Stimulated activated CD4-positive, alpha-beta T cell treated with anti-CD3 and anti-CD28 coated beads, TNF-alpha, amount 100 ng/mL, for 48 hours (primary cell): ENCODE measurements at places on chromosomes 5 and 9.

- no peak for DNase-seq
These were observed 97.5 kb upstream of the FCN2 start for GRCh38 chr9:134782921-134783698.

- DNase-seq = no peak
These were observed 215.6 kb downstream of the PIK3R1 start for GRCh38 chr5:68431186-68431585.

DNA sequence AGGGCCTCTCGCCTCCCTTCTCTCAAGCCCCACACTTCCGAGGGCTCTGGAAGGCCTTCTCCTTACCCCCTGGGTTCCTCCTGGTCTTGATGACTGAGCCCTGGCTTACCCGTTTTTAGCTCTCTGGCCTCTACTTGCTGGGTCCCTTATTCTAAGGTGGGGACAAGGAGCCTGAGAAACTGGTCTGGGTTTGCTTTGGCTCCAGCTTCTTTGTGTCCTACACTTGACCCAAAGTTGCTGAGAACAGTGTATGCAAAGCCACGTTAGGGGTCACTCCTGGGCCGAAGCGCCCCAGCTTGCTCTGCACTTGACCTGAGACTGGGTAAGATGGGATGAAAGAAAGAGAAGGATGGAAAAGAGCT lies 788 bp downstream of the ZNF346 start:
- peak; percentile 6 for DNase-seq

GRCh38 chr9:8349376-8349775 lies 549.8 kb upstream of the DMAC1 start:
- no peak for DNase-seq

DNA sequence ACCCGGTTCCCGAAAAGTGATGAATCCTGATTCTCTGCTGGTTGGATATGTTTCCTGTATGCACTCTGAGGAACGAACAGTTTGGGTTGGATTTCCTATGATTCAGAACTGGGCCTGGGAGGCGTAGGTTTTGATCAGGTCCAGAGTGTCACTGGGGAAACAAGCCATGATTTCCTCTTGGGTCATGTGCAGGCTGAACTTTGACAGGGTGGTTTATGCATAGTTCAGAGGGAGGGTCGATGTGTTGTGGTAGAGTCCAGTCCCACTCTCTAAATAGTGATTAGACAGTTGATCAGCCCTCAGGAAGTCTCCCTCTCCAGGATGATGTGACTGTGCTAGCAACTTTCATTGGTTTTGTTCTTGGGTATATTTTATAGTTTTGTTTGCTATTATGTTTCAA lies 17.4 kb downstream of the ATG10 start:
- no peak for DNase-seq

- DNase-seq = no peak
These were observed 125.4 kb upstream of the SLC30A5 start for GRCh38 chr5:68968429-68968828.

DNA sequence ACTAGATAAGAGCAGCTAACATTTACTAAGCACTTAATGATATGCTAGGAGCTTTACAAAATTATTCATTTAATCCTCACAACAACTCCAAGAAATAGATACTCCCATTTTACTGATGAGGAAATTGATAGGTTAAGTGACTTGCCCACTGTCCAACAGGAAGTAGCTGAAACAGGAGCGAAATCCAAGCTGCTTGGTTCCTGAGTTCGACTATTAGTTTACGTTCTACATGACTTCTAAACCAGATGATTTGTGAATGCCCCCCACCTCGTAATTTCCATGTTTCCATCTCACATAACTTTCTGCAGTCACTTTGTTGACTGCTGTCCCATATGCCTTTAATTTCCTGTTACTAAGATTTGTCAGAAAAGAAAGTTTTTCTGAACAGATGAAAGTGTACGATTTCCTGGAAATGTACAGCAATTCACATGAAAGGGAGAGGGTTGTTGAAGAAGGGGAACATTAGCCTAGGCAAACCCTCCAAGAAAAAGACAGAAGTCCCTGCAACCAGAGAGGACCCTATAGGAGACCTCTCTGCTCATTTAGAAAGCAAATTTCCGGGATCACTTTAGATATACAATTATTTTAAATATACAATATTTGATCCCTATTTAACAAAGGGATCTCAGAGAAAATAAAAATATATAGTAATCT lies 279.1 kb upstream of the EFNA5 start:
- no peak for DNase-seq

DNA sequence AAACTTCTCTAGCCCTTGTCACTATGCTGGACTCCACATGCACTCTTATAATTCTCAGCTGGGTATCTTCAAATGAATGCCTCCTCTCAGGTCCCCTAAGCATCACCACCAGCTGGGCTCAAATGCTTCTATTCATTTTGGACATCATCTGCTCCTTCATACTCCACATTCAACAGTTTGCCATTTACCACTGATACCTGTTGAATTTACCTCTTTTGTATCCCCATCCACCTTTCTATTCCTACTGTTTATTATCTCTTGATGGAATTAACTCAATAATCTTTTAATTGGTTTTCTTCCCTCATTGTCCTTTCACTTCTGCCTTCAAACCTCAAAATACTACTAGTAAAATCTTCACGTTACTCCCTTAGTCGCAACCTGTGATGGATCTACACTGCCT lies 14.5 kb downstream of the RANBP6 start:
- no peak for DNase-seq

DNA sequence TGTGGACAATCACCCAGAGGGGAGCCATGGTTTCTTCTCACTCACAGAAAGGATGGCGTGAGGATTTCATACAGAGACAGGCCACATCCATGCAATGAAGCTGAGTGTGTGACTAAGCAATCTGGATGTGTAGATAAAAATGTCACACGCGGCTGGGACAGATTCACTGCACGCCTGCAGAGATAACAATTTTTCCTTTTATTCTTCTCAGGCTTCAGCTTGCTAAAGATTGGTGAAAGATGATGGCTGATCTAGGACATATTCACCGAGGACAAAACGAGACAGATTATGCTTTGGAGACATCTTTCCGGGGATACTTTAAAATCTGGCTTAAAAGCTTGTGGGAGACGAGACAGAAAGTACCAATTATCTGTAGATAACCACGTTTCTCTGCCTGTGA lies 313.9 kb upstream of the TRPC7 start:
- no peak for DNase-seq

DNA sequence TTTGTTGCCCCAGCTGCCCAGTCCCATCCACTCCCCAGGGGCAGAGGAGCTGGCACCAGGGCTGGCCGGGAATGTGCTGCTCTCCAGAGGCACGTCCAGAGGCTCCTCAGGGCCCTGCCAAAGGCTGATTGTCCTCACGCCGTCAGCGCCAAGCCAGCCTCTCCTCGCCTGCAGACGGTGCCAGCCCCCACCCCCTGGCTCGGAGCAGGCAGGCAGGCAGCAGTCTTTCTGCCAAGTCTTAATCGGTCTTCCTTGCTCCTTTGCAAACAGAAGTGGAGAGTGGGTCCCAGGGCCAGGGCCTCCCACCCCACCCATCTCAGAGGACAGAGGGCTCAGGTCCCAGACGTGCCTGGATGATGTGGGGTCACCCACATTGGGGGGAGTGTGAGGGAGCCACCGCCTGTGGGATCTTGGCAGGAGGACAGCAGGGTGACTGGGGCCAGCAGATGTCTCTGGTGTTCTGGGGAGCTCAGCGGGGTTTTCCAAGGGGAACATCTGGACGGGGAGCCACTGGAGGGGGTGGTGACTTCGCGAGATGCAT lies 36.3 kb downstream of the FAM163B start:
- DNase-seq = no peak

- no peak for DNase-seq
These were observed 134.1 kb downstream of the ROR2 start for GRCh38 chr9:91815896-91816295.

DNA sequence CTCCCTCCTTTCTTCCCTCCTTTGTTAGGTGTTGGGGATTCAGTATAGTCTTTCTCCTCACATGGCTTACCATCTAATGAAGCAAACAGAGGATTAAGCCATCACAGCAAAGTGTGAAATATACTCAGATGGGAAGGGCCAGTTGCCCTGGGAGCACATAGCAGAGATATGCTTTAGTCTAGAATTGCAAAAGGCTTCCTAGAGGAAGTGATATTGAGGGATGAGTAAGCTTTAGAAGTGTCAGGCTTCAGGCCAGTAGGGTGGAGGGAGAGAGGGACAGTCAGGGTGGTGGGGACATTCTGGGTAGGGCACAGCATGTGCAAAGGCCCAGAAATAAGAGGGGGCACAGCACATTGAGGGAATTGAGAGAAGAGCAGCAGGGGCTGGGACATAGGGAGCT lies 46.2 kb upstream of the GLRA1 start:
- no peak for DNase-seq

- no peak for DNase-seq
These were observed 34.1 kb upstream of the C5orf47 start for GRCh38 chr5:173954671-173955521.

DNA sequence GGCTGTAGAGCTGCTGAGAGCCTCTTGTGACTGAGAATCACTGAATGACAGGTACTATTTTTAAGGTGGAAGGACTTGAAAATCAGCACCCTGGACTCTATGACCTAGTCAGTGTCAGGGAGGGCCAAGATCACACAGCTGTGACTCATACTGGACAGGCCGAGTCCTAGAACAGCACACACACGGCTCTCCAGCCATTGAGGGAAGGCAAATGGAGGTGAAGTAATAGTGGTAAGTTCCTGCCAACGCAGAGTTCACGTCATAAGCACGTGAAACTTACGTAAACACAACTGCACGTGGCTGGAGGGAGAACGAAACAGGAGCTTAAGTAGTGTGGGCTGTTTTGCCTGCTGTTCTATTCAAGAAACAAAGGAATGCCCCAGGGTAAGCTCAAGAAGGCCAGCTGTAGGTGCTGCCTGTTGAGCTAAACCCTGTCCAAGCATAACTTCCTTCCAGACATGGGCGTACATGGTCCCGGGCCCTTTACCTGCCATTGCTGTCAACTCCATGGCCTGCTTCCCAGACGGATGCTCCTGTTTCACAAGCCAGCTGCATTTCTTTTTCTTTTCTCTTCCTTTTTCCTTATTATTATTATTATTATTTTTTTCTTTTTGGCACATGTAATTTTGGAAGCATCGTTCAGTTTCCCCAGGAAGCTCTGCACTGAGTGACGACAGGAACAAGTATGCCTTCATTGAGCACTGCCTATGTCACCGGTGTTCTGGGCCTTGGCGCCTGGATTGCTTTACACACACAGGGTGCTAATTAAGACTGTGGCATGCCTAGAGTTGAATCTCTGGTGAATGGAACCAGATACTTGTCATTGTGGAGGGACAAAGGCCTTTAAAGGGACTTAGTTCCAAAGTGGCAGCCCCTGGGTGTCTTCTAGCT lies 10.2 kb upstream of the LCP2 start:
- DNase-seq = no peak

DNA sequence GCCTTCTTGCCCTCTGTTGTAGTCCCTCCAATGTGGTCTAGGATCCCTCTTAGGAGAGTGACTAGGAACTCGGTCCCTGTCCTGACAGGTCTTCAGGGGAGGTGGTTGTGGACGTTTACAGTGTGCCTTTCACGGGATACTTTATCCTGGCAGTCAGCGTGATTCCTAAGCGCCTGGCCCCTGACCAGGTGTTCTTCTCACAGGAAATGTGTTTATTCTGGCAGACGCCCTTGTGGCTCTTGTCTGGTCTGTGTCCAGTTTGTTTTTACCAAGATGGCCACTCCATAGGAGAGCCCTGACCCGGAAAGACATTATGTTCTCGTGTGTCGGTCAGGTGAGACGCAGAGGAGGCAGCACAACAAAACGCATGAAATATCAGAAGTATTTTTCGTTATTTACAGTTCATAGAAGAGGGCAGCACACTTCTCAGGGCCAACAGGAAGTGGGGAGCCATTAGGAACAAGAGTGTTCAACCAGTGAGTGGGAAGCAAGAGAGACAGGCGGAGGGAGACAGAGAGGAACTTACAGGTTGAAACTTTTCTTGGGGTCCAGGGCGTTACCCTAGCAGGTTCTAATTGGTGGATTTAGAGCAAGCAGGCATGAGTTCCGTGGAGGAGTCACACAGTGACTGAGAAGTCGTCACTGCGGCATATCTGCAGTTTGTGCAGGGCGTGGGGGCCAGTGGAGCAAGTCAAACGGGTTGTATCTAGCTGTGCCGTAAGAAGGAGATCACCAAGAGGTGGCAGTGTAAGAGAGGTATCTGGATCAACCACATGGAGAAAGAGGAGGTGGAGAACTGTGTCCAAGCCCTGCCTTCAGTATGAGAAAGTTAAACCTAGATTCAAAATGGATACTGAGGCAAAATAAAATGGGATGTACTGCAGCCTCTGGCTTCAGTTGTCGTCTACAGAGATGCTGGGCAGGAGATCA lies 412.9 kb downstream of the ZSWIM6 start:
- DNase-seq = no peak

- DNase-seq = no peak
These were observed 236.0 kb upstream of the FBXL7 start for GRCh38 chr5:15263942-15264341.

DNA sequence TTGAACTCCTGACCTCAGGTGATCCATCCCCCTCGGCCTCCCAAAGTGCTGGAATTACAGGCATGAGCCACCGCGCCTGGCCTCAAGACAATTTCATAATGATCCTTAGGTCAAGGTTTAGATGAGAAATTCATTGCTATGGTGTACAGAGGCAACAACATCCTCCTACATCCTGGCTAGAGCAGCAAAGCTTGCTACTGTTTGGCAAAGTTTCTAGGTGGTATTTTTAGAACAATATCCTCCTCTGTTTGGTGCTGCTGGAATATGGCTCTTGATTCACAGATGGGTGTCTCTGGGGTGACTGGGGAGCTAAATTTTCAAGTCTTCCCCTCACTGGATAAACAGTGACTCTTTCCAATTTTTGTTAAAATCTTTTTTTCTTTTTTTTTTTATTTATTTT lies 30.6 kb downstream of the CRHBP start:
- no peak for DNase-seq

DNA sequence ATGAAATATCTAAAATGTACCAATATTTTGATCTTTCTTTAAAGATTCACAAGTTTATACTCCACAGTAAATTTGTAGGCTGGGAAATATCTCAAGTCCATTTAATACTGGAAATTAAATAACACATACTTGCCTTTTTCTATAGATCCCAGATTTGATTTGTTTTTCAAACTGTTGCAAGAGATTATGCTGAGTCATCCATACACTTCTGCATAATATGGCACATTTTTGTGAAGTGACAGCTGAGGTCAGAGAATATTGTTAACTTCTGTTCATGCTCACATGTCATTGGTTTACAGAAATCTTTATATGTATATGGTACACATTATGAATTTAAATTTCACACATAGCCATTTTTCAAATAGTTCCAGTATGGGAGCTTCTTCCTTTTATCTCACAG lies 1066.3 kb upstream of the NUDT12 start:
- DNase-seq = no peak

DNA sequence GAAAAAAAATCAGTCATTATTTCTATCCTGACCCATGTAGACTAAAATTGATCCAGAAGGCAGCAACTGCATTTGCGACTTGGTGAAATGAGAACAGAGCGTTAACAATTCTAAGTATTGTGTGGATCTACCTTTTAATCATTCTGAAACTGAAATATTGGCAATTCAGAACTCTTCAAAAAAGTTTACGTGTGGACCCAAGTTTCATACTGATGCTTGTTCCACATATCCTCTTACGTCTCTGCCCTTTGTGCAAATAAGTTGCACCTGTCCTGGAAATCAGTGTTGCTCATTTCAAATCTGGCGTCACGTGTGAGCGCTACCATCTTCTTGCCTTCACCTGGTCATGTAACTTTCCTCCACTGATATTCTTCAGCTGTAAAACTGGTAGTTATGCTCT lies 74.7 kb downstream of the NTRK2 start:
- no peak for DNase-seq

GRCh38 chr9:79662537-79662956 lies 90.8 kb downstream of the TLE4 start:
- DNase-seq = no peak
